ENCODE measurements at places on chromosomes 2 and 18. TPM values are rescaled to one million over a fixed set of nuclear protein-coding genes. Genes with fewer than 3 reads are reported as not detected.

DHRS9 gene
- 2.8 TPM for total RNA-seq

SIX3 gene
- not detected for total RNA-seq

CCDC68 gene
- 6.0 TPM for total RNA-seq

- no peak for DNase-seq
Measured at GRCh38 chr2:74925361-74925786, 33.1 kb upstream of the POLE4 start.

- no peak for DNase-seq
Measured at GRCh38 chr2:215870088-215870490, 143.3 kb downstream of the MREG start.

- DNase-seq, result no peak
Measured at GRCh38 chr2:144409241-144409640, 110.7 kb downstream of the ZEB2 start.

DNA sequence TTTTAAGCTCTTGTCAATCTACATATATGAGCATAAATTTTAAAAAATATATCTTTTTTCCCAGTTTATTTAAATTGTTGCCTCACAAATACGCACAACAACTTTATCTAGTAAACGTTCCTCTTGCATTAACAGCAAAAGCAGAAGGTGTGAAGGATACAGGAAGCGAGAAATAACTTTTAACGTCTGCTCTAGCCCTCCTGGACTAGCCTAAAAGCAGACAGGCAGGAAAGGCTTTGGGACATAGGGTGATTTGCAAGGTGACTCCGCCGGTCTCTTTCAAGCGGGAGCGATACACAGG is 434 bp upstream of the DUSP19 start:
- no peak for DNase-seq

DNA sequence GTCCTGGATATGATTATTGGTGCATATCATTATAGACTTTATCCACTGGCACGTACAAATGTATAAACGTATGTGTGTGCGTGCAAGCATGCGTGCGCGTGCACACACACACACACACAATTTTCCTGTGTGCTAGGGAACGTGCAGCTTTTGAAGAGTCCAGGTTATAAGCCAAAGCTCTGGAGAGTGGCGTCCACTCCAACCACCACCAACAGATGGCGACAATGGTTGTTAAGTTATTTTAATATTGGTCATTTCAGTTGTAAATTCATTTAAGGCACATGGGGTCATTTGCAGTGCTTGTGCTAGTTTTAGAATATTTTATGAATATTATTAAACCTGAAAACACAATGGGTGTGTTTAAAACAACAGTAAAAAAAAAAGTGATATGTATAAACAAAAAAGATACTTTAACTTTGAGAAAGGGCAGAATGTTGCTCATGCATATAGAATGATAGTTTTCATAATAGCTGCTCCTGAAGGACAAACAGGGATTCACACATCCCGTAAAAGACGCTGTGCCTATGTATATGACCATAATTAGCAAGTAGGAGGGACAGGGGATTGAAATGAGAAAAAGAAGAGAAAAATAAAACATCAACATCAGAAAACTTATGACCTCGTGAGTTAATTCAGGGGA is 124.2 kb upstream of the ITGB6 start:
- no peak for DNase-seq
